Fibroblast of lung (primary cell): ENCODE measurements at places on chromosomes 13 and 19. TPM values are rescaled to one million over a fixed set of nuclear protein-coding genes. Genes with fewer than 3 reads are reported as not detected.

DNA sequence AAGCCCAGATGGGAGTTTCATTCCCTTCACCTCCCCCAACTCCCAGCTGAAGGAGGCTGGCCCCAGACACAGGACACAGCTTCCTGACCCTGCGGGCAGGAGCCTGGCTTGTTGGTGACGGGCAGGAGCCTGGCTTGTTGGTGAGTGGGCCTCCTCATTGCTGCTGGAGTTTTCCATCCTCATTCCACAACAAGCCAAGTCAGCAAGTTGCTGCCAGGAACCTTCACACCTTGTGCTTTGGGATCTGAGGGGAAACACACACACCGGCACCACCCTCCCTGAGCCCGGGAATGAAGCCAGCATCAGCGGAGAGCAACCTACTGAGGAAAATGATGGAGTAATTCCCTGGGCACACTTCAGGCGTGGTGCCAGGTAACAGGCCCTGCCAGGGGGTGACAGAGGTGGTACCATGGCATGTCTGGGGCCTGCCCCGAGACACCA is 74.9 kb downstream of the ALOX5AP start:
- no peaks in the 10 kb centered on the region for H3K36me3 ChIP-seq
- H3K27me3 ChIP-seq, result no peaks in the 10 kb centered on the region
- no peak for DNase-seq
- H3K4me3 ChIP-seq, result no peak overlapping the region
- H3K4me1 ChIP-seq, result peaks cover 6% of the 10 kb centered on the region

GRCh38 chr13:53064731-53065130 is 36.1 kb downstream of the OLFM4 start:
- no peaks in the 10 kb centered on the region for H3K4me1 ChIP-seq
- H3K36me3 ChIP-seq, result no peaks in the 10 kb centered on the region
- H3K4me3 ChIP-seq, result no peak overlapping the region
- no peaks in the 10 kb centered on the region for H3K27me3 ChIP-seq

- H3K36me3 ChIP-seq, result peaks cover 6% of the 10 kb centered on the region
- DNase-seq, result peak; percentile 33
- no peaks in the 10 kb centered on the region for H3K27me3 ChIP-seq
- H3K27ac ChIP-seq, result peak overlapping the region; percentile 92
- peak overlapping the region; percentile 50 for H3K4me3 ChIP-seq
These were observed 622 bp upstream of the FXYD5 start for GRCh38 chr19:35153701-35154524.

DNA sequence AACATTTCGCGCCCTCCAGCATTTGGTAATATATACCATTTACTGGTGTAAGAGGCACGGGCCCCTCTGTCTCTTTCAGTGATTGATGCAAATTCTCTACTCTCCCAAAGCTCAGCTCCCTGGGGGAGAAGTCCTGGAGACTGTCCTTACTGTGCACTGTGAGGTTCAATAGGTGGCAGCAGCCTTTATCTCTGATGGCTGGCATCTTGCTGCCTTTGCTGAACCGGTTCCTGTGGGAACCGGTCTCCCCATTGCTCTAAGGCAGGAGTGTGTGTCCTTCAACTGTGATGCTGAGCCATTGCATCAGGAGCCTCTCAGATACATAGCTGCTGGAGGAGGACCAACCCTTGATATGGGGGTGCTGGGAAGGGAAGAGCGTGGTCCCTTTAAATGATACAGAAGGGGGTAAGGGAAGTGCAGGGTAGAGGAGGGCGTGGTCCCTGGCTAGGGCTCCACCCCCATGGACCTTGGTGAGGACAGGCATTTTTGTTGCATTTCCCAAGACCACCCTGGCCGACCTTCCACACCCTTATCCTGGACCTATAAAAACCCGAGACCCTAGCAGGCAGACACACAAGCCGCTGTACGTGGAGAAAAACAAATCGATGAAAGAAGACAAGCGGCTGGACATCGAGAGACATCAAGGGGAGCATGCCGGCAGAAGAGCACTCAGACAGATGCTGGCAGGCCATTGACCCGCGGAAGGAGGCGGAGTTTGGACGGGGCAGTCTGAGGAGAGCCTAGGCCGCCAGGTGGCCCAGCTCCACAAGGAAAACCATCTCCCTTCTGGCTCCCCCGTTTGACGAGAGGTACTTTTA is 41.1 kb upstream of the GTF3A start:
- no peak overlapping the region for H3K4me3 ChIP-seq
- H3K27me3 ChIP-seq, result no peaks in the 10 kb centered on the region
- H3K4me1 ChIP-seq, result no peaks in the 10 kb centered on the region
- no peaks in the 10 kb centered on the region for H3K36me3 ChIP-seq

- H3K27ac ChIP-seq, result no peak overlapping the region
- no peak for DNase-seq
- no peaks in the 10 kb centered on the region for H3K36me3 ChIP-seq
- no peaks in the 10 kb centered on the region for H3K4me1 ChIP-seq
- H3K27me3 ChIP-seq, result no peaks in the 10 kb centered on the region
- H3K4me3 ChIP-seq, result no peak overlapping the region
These were observed 25.7 kb downstream of the CRYL1 start for GRCh38 chr13:20499986-20500385.

DNA sequence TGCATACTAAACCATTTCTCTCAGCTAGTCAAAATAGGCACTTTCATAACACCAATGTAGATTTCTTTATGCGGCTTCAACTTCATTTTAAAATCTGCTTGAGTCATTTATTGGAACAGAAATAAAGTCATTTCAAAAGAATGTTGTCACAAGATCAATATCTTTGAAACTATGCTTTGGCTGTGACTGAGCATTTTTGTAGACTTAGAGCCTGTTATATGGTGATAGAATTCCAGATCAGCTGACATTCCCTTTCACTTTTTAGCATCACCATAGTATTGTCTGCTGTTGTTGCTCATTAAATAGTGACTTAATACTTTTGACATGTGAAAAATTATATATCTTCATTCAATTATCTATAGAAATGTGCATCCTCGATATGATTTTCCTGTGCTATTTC is 279.2 kb upstream of the PRR20A start:
- H3K36me3 ChIP-seq, result no peaks in the 10 kb centered on the region
- no peaks in the 10 kb centered on the region for H3K27me3 ChIP-seq
- no peaks in the 10 kb centered on the region for H3K4me1 ChIP-seq
- no peak overlapping the region for H3K27ac ChIP-seq

GRCh38 chr19:5122121-5122400 is 153.1 kb downstream of the KDM4B start:
- no peak for DNase-seq
- H3K27ac ChIP-seq, result no peak overlapping the region
- peaks cover 12% of the 10 kb centered on the region for H3K36me3 ChIP-seq
- H3K4me3 ChIP-seq, result no peak overlapping the region
- H3K4me1 ChIP-seq, result no peaks in the 10 kb centered on the region
- no peaks in the 10 kb centered on the region for H3K27me3 ChIP-seq

GRCh38 chr19:35352448-35353304 is 5.0 kb downstream of the FFAR1 start:
- H3K27me3 ChIP-seq, result no peaks in the 10 kb centered on the region
- no peaks in the 10 kb centered on the region for H3K4me1 ChIP-seq
- H3K36me3 ChIP-seq, result no peaks in the 10 kb centered on the region
- no peak overlapping the region for H3K4me3 ChIP-seq

- no peaks in the 10 kb centered on the region for H3K27me3 ChIP-seq
- H3K27ac ChIP-seq, result no peak overlapping the region
- H3K4me3 ChIP-seq, result no peak overlapping the region
These were observed 811.5 kb upstream of the ATXN8OS start for GRCh38 chr13:69296130-69296529.

DNA sequence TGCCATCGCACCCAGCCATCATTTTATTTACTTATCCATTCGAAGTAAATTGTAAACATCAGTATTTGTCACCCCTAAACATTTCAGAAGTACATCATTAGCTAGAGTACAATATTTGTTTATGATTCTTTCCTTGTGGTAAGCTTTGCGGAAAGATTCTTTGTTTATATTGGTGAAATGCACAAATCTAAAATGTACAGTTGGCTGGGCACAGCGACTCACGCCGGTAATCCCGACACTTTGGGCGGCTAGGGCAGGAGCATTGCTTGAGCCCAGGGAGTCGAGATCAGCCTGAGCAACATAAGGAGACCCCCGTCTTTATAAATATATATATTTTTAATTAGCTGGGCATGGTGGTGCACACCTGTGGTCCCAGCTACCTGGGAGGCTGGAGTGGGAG is 10.1 kb downstream of the LGALS7B start:
- no peaks in the 10 kb centered on the region for H3K4me1 ChIP-seq
- no peak overlapping the region for H3K27ac ChIP-seq
- H3K4me3 ChIP-seq, result no peak overlapping the region
- peaks cover 6% of the 10 kb centered on the region for H3K27me3 ChIP-seq
- H3K36me3 ChIP-seq, result no peaks in the 10 kb centered on the region

GRCh38 chr13:38361542-38362262 is 12.1 kb downstream of the UFM1 start:
- DNase-seq, result no peak
- no peak overlapping the region for H3K4me3 ChIP-seq
- no peaks in the 10 kb centered on the region for H3K27me3 ChIP-seq
- peaks cover 3% of the 10 kb centered on the region for H3K36me3 ChIP-seq

GRCh38 chr19:20276011-20276731 is 109.2 kb downstream of the ZNF486 start:
- H3K4me1 ChIP-seq, result no peaks in the 10 kb centered on the region
- no peak overlapping the region for H3K4me3 ChIP-seq
- H3K27me3 ChIP-seq, result no peaks in the 10 kb centered on the region
- DNase-seq, result no peak

DNA sequence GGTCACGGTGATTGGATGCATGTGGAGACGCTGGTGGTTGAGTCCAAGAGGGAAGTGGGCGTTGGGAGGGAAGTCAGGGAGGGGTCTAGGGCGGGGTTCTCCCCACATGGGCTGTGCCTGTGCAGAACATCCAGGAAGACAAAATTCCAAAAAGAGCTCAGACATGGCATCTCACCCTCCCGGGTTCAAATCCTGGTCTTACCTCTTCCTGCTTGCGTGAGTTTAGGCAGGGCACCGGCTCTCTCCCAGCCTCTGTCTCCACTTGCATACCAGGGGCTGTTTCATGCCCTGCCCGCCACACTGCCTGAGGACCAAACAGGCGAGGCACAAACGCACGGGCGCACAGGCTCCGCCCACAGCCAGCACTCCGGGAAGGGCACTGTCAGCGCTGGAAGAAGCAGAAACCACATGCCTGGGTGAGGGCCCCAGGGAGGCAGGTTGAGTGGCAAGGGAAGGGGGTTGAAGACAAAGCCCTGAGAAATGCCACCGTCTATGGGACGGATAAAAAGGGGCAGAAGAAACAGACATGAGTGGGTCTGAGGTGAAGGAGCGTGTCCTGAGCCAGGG is 123.6 kb upstream of the SOX1 start:
- no peaks in the 10 kb centered on the region for H3K27me3 ChIP-seq
- no peaks in the 10 kb centered on the region for H3K36me3 ChIP-seq
- H3K27ac ChIP-seq, result no peak overlapping the region
- no peaks in the 10 kb centered on the region for H3K4me1 ChIP-seq
- H3K4me3 ChIP-seq, result no peak overlapping the region

GRCh38 chr13:30204564-30204963 is 102.8 kb downstream of the KATNAL1 start:
- no peak for DNase-seq
- no peak overlapping the region for H3K27ac ChIP-seq
- no peaks in the 10 kb centered on the region for H3K27me3 ChIP-seq
- no peaks in the 10 kb centered on the region for H3K4me1 ChIP-seq
- no peaks in the 10 kb centered on the region for H3K36me3 ChIP-seq

Gene MAB21L1
- 0.77 and 2.0 TPM in 2 replicates for total RNA-seq

Gene ANKLE1
- 0.17 and 0.26 TPM in 2 replicates for total RNA-seq

Gene SOX1
- total RNA-seq, result not detected in 2 replicates

Gene BCL2L12
- 2.6 and 4.8 TPM in 2 replicates for total RNA-seq

Gene FXYD1
- total RNA-seq, result 4.5 and 11.3 TPM in 2 replicates

Gene FAM216B
- total RNA-seq, result under 0.01 and 0.26 TPM in 2 replicates

Gene ZNF530
- total RNA-seq, result 2.5 and 2.8 TPM in 2 replicates

Gene NPHS1
- not detected in 2 replicates for total RNA-seq

Gene EFNB2
- total RNA-seq, result 9.2 and 13.5 TPM in 2 replicates

Gene NAA16
- total RNA-seq, result 7.9 and 9.2 TPM in 2 replicates
